ENCODE measurements at places on chromosomes 13 and 19.

DNA sequence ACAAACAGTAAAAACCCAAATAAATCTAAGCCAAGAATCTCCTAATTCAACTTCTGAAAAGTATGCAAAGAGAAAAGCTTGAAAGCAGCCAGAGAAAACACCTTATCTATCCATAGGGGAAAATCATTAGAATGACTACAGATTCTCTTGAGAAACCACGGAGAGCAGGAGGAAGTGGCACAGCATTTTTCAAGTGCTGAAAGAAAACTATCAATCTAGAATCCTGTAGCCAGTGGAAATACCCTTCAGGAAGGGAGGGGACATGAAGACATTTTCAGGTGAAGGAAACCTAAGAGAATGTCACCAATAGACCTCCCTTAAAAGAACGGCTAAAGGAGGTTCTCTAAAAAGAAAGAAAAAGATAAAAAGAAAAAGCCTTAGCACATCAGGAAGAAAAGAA, 66.2 kb upstream of the XPO4 start:
- no peak for DNase-seq

GRCh38 chr13:39945226-39945625, 289.8 kb downstream of the COG6 start:
- no peak for DNase-seq

GRCh38 chr13:34352958-34353357, 535.0 kb downstream of the RFC3 start:
- no peak for DNase-seq

DNA sequence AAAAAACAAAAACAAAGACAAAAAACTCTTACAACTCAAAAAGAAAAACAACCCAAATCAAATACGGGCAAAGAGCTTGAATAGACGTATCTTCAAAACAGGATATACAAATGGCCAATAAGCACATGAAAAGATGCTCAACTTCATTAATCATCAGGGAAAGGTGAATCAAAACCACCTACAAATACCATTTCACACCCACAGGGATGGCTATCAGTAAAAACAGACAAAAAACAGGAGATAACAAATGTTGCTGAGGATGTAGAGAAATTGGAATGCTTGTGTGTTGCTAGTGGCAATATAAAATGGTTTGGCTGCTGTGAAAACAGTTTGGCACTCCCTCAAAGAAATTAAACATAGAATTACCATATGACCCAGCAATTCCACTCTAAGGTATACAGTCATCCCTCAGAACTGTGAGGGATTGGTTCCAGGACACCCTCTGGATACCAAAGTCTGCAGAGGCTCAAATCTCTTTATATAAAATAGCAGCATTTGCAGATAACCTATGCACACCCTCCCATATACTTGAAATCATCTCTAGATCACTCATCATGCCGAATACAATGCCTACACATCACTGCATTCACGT, 29.7 kb downstream of the MLLT1 start:
- no peak for DNase-seq

DNA sequence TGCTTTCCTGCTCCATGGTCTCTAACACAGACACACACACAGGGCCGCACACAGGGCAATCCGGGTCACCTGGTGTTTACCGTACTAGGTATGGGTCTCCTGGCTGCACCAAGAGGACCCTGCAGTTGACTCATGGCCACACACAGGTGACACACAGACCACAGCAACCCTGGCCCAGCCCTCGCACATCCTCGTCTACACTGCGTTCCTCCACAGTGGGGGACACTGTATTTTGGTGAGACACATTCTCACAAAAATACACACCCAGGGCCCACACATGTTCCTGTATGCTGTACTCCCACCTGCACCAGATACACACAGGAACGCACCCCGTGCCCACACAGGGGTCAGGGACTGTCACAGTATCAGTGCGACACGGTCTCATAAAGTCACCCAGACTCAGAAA, 12.8 kb downstream of the PDE4A start:
- DNase-seq: no peak

DNA sequence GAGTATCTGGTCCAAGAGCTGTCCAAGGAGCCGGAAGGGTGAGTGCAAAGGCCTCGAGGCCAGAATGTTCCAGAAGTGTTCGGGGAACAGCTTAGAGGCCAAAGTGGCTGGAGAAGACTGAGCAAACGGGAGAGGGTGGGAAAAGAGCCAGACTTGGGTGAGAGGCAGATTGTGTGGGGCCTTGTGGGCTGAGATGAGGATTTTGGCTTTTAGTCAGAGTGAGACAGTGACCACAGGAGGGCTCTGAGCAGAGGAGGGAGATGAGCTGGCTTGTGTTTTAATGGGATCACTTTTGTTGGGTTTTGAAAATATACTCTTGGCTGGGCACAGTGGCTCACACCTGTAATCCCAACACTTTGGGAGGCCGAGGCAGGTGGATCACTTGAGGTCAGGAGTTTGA, 5.6 kb downstream of the NANOS2 start:
- no peak for DNase-seq

GRCh38 chr19:1064661-1065605, 2.0 kb upstream of the ARHGAP45 start:
- no peak for DNase-seq

- no peak for DNase-seq
Measured at GRCh38 chr13:66974174-66974573, 256.0 kb downstream of the PCDH9 start.

GRCh38 chr19:18843960-18844359, 12.2 kb downstream of the UPF1 start:
- no peak for DNase-seq

Data from urothelium cell line (cell line).